ENCODE measurements at places on chromosomes 4 and X.

DNA sequence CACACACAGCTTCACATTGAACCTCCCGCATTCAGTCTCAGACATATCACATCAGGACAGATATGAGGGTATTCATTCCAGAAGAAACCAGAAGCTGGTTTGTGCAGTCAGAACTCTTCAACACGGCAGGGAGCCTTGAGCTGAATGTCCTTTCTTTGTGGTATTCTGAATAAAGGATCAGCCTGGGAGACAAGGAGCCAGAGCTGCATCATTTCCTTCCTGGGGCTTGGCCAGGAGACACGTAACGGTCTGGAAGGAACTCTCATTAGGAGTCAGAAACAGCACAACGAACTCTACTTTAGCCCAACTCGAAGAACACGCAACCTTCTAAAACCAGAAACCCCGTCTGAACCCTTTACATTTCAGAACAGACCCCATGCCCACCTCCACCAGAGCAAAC, 46.4 kb downstream of the KDR start:
- DNase-seq, result no peak

DNA sequence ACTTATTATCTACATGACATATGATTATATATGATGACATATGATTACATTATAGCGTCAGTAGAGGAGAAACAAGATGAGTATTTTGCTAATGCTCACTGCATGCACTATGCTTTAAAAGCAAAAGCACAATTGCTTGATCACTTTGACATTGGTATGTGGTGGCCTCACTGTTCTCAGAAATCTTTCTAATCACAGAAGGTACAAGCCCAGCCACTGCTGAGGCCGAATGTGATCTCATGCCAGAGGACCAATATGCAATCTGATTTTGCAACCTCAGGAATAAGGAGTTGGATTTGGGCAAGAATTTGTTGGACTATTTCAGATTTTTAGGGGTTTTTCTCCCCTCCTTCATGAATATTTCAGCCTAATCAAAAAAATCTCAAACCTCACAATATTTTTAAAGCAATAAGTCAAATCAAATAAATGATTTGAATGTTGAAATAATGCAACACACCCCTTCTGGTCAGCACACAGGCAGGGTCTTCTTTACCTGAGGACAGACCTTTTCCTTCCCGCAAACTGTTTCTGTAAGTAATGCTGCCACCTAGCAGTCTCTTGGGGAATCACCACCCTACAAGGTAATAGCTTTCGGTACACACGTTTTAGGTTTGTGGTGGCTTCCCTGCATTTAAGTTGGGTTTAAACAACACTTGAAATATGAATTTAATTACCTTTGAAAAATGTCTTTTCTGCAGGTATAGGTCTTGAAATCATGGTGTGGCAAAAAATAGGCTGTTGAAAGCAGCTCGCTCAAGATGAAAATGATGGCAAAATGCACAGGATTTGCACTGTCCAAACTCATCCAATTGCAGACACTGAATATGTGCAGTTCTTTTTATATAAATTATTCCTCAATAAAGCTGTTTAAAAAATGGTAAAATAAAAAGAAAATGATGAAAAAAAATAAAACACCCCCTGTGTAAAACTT, 4.8 kb upstream of the CXCL13 start:
- no peak for DNase-seq

- DNase-seq, result no peak
Observed at GRCh38 chr4:21177871-21178270, 477.6 kb downstream of the PACRGL start.

DNA sequence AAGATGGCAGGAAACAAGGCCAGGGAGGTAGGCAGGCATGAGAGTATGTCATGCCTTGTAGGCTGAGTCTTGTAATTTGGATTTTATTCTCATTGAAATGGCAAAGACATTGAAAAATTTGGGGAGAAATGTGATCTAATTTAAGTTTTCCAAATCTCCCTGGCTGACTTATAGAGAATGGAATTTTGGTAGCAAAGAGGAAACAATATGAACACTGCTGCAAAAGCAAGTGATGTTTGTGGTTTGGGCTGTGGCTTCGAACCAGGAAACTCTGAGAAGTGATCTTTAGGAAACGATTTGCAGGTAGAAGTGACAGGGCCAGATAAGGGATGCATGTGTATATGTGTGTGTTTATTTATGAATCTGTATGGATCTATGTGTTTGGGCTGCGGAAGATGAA, 35.6 kb downstream of the ARSJ start:
- DNase-seq, result no peak

DNA sequence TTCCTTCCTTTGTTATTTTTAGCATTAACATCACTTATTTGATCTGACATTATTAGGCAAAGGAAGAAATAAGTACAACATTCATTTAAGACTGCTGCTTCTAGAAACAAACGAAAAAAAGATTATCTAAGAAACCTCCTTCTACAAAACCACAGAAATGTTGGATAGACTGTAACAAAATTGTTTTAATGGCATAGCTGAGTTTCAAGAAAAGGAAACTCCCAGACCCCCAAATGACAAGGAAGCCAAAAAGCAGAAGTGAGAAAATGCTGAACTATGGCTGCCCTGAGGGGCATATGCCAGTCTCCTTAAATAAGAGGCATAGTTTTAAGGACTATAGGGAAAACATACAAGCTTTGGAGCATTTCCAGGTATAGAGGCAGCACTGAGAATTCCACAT, 1431.6 kb upstream of the TENM3 start:
- no peak for DNase-seq

DNA sequence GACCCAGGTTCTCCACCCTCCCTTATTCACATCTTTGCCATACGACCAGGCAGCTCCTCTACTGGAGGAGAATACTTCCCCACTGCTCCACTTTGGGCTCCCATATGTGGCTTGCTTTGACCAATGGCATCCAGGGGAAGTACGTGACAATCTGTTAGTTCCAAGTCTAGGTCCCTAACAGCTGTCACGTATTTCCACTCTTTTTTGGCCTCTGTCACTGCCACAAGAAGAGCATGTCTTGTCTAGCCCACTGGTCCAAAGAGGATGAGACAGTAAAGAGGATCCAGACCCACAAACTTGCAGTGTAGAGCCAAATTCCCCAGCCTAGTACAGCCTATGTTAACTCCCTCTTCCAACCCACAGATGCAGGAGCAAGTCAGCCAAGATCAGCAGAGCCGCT, 49.7 kb upstream of the GATB start:
- DNase-seq, result no peak

DNA sequence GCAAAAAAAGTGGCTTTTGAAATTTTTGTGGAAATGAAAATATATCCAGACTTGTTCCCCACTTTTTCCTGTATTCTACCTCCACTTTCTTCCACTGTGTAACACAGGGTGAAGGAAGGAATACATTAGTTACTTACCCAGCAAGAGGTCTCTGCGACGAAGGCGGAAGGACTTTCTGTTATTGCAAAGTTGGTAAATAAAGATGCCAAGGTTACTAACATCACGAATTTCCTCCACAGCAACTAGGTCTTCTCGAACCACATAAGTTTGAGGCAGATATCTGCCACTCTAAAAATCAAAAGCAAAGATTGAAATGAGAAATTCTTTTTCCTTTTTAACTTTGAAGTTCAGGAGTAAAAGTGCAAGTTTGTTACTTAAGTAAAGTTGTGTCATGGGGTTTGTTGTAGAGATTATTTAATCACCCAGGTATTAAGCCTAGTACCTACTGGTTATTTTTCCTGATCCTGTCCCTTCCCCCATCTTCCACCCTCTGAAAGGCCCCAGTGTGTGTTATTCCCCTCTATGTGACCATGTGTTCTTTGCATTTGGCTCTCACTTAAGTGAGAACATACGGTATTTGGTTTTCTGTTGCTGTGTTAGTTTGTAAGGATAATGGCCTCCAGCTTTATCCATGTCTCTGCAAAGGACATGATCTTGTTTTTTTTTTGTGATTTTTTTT, 5.8 kb downstream of the ITM2A start:
- no peak for DNase-seq

DNA sequence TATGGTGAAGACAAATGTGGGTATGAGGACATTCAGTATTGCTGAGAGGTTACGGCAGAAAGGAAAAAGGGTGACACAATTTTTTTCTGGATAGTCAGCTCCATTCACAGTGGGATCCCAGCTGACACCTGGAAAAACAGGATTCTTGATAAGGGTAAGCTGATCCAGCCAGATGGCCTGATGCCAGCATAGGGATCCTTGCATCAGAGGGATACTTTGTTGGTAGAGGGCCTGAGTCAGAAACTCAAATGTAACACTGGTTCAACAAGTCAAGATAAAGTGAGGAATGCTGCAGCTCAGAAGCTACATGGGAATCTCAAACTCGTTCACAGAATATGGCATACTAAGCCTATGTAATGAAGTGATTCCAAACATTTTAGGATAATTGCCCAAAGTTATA, 726.7 kb downstream of the C4orf33 start:
- no peak for DNase-seq

DNA sequence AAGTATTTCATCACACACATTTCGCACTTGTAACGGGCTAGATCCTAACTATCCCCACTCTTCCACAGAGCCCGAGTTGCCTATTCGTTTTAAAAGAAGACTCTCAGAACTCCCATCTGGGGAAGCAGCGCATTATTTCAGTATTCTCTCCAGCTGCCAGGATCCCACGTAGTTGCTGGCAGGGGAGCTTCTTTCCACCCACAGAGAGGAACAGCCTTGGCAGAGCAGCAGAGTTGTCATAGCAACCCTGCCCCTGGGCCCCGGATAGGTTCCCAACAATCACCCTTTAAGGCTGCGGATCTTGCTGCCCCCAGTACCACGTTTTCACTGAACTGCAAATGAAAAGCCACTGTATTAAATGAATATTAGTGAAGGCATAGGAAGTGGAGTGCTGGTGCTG, 106.7 kb downstream of the GPM6A start:
- DNase-seq, result no peak

All from stimulated activated CD8-positive, alpha-beta memory T cell treated with anti-CD3 and anti-CD28 coated beads, Interleukin-2, amount 100 ng/mL, for 48 hours (primary cell).